ENCODE measurements at places on chromosomes 11 and 22.

DNA sequence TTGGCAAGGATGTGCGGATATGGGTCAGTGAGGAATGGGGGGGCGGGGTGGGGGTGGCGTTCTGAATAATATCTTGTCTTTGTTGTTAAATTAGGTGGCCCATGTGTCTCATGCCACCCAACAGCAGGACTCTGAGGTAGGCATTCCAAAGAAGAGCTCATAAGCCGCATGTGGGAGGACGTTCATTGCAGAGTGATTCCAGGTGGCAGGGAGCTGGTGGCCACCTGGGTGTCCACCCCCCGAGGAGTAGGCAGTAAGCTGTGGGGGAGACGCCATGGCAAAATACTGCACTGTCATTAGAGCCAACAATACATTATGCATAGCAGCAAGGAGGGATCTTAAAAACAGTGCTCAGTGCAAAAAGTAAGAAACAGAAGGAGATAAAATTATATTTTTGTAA is 14.3 kb upstream of the CAPN5 start:
- DNase-seq, result no peak

DNA sequence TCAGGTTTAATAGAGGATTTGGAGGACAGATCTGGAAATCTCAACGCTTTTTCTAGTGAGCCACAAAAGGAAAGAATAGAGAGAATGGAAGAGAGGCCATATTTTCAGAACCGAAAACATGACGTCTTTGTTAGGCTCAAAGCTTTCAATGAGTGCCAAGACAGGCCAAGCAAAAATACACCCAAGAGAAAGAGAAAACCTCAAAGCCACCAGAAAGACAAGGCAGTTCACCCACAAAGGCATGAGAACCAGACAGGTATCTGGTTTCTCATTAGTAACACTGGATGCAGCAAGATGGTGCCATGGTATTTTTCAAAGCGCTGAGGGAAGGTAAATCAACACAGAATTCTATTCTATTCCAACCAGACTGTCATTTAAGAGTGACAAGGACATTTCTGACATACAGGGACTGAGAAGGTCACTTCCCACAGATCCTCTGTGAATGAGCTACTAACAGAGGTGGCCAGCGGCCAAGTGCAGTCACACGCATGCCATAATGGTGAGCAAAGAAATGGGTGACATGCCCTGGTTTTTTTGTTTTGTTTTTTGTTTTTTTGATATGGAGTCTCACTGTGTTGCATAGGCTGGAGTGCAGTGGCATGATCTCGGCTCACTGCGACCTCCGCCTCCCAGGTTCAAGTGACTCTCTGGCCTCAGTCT is 41.9 kb downstream of the TOLLIP start:
- DNase-seq, result no peak

DNA sequence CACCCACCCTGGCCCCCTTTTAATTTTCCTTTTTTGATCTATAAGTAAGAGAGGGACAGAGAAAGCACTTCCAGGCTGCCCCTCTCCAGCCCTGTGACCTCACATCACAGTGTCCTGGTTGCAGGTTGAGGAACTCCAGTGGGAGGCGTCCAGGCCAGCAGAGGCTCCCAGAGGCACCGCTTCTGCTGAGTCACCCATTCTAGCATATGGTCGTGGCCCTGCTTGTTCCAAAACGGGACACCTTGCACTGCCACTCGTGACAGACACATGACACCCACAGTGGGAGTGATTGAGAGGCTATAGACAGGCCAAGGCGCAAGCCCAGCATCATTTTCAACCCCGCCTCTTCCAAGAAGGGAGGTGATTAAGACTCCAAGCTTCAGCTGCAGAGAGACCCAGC is 16.0 kb upstream of the TMPRSS4 start:
- DNase-seq, result no peak

DNA sequence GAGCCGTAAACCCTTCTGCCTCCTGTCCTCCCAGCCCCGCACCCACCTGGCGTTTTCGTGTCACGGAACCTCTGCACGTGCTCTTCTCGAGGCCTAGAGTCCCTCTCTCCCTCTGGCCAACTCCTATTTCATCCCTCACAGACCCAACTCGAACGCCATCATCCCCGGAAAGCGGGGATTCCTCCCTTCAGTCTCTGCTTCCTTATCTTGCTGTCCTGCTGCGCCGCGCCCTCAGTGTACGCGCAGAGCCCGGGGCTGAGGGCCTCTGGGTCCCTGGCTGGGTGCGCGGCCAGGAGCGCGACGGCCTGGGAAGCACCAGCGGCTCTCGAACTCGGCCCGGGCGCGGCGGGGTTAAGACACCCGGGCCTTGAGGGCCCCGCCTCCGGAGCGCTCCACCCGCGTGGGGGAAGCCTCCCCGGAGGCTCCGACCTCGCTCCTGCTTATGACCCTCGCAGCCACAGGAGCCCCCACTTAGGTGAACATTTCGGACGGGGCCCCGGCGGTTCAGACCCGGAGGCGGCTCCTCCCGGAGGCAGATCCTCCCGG is 398 bp upstream of the ATG16L2 start:
- peak; percentile 93 for DNase-seq

DNA sequence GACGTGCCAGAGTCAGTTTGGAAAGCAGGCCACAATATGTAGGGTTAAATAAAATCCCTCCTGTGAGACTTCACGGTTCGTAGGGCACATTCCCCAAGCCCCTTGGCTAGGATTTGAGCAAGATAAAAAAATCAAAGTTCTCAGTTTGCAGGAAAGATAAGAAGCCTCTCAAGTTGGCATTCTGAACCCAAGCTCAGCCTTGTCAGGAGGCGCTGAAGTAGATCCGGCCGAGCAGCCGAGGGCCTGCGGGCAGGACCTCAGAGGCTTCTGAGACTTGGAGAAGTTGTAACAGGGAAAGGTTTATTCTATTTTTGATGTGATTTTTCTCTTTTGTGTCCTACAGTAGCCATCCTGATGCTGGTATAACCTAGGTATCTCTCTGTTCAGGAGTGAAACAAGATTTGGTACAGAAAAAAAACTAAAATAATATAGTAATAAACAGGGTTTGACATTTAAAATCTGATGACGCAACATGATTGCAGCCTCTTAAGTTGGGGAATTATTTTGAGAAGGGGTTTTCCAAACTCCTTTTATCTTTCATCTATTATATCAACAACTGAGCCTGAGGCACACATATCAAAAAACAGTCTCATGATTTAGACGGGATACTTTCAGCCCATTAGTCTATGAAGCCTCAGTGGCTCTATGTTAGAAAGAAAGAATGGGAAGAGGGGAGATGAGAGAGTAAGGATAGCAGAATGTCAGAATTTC is 10.1 kb downstream of the PATE2 start:
- DNase-seq, result no peak

DNA sequence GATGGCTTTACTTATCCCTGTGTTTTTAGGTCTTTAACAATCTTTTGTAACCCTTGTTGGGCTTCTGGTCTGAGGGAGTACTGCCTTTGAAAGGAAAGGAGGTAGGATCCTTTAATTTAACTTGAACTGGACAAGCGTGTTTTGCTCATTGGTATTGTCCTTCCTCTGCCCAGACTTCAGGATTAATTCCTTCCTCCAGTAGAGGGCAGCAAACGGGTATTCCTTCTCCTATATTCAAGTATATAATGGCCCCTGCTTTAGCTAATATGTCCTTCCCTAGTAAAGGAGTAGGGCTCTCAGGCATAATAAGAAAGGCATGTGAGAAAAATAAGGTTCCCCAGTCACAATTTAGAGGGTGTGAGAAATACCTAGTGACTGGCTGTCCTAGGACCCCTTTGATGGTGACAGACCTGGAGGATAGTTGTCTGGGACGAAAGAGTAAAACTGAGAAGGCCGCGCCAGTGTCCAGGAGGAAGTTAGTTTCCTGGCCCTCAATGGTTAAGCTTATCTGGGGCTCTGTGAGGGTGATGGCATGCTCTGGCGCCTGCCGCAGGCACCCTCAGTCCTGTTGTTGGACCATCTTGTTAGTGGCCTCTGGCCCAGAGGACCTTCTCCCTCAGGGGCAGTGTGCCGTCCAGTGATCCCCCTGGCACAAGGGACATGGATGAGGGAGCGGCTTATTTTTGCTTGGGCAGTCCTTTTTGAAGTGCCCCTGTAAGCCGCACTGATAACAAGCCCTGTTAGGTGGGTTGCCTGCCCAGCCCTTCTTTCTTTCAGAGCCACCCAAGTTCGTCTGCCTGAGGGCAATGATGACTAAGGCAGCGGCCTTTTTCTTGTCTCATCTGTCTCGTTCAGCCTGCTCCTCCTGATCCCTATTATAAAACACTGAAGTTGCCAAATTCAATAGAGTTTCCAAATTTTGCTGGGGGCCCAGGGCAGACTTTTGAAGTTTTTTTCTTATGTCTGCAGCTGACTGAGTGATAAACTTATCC is 51.8 kb downstream of the C11orf71 start:
- DNase-seq, result peak; percentile 84

GRCh38 chr11:1508491-1508891 is 21.9 kb upstream of the MOB2 start:
- no peak for DNase-seq

- no peak for DNase-seq
Observed at GRCh38 chr11:117083011-117083935, 15.0 kb downstream of the SIK3 start.

- no peak for DNase-seq
Observed at GRCh38 chr11:45193695-45194094, 47.3 kb downstream of the PRDM11 start.

DNA sequence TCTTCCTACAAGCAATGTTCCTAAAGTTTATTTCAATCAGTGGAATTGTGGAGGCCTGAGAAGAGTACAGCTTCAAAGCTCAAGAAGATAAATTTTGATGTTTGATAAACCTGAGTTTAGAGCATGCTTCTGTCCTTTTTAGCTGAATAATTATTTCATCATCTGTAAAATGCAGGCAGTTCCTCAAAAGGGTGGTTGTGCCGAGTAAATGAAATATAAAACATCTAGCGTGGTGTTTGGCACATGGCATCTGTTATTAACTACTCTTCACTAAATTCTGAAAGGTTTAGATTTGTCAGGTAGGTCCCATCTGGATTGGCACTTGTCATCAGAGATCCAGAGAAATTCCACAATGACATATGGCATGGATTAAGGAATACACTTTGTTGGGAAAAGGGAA is 155.1 kb downstream of the DDX10 start:
- DNase-seq, result peak; percentile 38

DNA sequence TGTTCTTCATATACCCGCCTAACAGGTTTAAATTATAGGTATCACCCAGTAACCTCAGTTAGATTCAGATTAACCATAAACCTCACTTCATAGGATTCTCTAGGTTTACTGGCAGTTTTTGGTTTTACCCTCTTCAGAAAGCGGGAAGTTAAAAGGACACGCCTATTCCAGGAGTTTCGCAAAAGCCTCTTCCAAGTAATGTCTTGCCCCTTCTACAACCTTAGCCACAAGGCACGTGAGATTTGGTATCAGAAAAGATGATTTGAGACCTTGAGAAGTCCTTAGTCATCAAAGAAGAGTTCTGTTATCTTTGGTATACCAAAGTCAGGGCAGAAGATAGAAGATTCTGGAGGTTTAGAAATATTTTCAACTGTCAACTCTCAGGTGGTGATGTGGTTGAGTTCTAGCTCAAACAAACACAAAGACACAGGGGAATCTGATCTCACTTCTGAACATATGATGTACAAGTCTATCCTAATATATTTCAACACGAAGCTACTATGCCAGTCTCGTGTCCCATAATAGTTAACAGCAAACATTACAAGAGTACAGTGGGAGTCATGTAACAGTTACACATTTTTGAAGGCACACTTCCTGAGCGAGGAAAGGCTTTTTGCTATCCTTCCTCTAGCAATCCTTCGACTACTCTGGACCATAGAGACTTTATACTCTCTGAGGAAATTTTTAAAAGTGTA is 103.5 kb downstream of the USP35 start:
- DNase-seq, result peak; percentile 95

DNA sequence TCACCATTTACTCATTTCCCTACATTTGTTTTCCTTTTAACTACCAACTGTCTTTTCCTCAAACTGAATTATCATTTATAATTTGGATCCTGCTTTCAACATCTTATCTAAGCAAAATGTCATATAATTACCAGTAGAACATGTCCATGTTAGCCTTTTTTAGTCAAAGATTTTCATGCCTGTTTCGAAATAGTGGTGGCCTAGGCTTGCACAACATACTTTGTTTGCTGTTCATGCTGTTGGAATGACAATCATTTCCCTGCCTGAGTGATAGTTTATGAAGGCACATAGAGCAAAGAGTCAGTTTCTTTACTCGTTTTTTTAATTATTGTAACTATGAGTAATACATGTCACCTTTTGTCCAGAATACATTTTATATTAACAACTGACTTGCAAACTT is 144.3 kb upstream of the ANO3 start:
- peak; percentile 2 for DNase-seq

DNA sequence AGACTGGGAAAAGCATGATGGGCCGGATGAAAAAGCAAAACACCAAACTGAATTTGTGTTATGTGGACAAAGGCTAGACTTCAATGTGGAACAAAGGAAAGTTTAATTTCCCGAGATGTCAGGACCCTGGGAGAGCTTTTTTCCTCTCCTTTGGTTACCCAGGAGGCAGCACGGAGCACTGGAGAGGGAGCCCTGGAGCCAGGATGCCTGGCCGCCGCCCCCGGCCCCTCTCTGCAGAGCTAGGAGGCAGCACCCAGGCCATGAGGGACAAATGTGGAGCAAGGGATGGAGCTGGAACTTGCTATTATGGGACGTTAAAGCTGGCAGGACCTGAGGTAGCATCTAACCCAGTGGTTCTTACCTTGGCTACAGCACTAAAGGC is 108.9 kb downstream of the MORC2 start:
- DNase-seq, result no peak

DNA sequence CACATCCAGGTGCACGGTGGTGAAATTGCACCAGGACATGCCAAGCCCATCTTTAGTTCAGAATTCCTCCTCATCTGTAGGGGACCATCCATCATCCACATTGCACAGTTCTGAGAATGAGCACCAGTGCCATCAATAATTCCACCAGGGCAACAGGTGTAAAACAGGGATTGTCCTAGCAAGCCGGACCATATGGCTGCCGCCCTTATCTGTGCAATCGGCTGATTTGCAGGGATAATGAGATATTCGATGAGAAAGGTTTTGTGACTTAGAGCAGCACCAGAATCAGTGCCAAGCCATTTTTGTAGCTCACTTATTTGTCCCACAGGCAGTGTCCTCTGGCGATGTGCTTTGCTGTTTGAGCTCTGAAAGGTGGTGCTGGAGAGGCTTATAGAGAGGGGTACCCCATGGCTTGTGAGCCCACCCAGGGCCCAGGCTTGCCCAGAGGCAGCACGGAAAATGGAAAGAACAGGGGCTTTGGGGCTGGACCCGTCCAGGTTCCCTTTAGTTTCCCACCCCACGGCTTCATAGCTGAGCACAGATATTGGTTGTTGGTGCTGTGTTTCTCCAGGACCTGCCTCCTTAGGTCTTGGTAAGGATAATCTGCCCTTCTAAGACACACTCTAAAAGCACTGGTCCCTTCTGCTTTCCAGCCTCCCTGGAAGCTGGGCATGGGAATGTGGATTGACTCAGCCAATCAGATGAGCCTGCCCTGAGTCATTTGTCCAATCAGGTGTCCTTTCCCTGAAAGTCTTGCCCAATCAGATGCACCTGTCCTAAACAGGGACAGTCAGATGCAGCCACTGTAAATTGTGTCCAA is 84.0 kb upstream of the SHANK2 start:
- DNase-seq, result no peak

Measured in hematopoietic multipotent progenitor cell treated with erythropoietin and hydrocortisone succinate and interleukin-3 and kit ligand, for 4 days (in vitro differentiated cells).